Hematopoietic multipotent progenitor cell (in vitro differentiated cells): ENCODE measurements at places on chromosomes 1 and 21. TPM values are rescaled to one million over a fixed set of nuclear protein-coding genes. Genes with fewer than 3 reads are reported as not detected.

DNA sequence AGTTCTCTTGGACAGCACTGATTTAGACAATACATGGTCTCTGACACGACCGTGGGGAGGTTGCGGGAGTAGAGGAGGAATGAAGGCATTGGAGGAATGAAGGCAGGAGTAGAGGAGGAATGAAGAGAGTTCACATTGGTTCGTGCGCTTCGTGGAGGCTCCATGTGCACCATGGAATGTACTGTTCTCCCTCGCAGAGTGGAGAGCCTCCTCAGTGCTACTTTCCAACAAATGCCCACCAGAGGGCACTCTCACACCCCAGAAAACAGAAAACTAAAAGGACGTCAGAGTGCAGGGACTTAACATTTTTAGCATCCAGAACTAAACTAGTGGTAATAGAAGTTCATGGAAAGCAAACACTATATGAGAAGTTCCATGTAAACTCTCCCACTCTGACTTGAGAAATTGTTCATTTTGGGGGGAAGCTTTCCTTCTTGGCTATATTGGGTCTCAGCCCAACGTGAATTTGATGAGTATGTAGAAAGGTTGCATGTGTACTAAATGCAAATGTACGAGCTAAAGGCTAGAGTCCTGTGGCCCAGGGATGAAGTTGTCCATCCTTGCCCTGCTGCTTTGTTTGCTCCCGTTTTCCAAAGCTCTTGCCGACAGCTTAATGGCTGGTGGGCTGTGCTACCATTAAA is 211.6 kb downstream of the LMX1A start:
- DNase-seq = peak; percentile 31

DNA sequence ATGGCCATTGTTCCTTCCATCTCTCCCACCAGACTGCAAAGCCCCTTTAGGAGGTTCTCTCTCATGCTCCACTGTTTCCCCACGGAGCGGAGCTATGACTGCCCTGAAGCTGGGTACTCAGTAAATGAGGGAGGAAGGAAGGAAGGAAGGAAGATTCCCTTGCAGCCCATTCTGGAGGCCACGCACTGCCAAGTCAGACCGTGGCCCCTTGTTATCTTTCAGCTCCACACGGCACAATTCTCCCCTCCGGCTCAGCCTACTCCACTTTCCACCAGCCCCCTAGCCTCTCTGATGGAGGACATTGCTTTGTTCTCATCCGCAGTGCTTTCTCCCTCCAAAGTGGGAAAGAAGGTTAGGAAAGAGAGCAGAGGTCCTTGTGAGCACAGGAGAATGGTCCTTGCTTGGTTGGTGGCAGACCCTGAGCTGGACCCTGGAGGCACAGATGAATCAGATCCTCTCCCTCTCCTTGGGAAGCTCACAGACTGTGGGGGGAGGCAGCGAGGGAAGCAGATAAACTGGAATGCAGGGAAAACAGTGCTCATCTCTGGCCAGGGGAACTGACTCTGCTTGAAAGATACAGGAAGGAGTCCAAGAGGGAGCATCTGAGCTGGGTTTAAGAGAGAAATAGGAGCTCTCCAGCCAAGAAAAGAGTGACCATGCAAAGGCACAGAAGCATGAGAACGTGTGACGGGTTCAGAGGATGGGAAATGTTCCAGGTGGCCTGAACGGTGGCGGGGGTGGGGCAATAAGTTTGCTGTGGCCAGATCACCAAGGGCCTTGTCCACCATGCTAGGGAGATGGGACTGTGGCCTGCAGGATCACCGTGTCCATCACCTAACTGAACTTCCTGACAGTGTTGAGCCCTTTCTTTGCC is 52.6 kb downstream of the GLIS1 start:
- no peak for DNase-seq

GRCh38 chr1:100683448-100684349 is 35.8 kb upstream of the VCAM1 start:
- peak; percentile 16 for DNase-seq

DNA sequence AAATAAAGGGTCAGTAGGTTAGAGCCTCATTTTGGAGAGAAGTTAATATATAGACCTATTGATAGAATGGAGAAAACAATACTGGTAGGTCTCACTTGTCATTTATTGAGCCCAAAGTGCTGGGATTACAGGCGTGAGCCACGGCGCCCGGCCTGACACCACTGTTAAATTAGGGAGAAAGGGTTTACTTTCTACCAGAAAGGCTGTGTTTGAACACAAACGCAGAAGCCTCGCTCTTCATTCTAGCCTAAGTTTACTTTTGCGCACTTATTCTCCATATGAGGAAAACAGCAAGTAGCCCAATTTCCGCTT is 710 bp upstream of the PRPF3 start:
- DNase-seq = peak; percentile 3

DNA sequence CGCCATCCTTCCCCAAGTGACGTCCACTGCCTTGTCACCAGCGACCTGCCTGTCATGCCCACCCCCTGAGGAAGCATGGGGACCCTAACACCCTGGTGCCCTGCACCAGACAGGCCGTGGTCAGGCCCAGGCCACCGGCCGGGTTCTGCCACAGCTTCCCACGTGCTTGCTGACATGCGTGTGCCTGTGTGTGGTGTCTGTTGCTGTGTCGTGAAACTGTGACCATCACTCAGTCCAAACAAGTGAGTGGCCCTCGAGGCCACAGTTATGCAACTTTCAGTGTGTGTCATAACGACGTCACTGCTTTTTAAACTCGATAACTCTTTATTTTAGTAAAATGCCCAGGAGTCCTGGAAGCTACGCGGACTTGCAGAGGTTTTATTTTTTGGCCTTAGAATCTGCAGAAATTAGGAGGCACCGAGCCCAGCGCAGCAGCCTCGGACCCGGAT is 8.5 kb upstream of the CTRC start:
- no peak for DNase-seq

GRCh38 chr1:243313635-243314536 is 58.0 kb downstream of the SDCCAG8 start:
- no peak for DNase-seq

DNA sequence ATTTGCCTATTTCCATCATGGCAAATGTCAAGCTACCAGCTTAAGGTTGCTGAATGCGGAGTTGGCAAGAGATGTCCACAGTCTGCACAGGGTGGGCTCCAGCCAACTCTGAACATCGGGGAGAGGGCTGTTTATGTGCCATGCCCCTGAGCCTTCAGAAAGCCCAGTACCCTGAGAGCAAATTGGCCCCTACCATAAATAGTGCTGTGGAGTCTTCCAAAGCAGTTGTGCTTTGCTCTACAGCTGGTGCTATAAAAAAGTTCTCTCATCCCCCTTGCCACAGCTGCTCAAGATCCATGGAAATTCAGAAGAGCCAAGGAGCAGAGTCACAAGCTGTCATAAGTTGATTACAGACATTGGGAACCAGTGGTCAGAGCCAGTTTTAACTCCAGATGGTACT is 85.6 kb upstream of the CLDN14 start:
- no peak for DNase-seq

DNA sequence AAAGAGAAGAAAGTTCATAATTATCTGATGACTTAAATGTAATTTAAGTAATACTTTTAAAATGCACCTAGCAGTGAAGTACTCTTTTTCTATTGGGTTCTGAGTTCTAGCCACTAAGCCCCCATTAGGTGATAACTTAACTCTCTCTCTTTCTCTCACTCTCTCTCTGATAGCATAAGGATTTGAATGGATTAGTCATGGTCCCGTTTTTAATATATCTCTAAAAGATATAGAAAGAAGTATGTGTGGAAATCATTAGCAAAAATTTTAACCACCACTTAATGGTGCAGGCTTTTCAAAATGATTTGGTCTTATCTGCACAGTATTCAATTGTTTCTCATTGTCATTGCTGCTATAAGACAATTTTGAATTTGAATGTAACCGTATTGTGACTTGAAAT is 78.2 kb downstream of the RWDD3 start:
- DNase-seq = no peak

DNA sequence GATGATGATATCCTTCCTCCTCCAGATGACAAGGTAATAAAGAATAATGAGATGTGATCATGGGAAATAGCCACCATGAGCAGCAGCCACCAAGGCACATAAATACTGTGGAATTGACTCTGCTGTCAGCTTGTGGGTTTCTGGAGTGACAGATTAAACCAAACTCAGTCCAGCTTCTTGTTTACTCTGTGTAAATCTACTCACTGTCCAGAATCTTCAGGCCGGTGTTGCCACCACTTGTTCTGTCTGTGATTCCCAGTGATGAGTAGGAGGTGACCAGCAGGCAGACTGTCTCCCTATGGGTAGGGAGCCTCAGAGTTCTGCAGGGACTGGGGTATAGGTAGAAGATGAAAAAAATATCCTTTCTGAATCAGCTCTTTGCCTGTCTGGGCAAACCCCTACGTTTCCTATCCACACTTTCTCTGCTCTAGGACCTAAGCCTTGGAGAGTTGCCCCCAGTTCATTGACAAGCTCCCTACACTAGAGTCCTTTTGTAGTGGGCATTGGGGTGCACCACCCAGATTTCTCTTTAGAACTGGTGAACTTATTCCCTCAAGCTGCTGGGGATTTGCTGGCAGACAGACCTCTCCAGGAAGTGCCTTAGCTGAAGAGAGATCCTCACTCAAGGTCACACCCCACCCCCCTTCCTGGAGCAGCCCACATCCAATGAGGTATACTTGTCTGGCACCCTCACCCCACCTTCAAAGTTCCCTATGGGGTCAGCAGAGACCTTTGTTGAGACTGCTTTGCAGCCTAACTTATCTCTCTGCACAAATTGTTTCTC is 47.6 kb downstream of the ATP1A1 start:
- DNase-seq = no peak

DNA sequence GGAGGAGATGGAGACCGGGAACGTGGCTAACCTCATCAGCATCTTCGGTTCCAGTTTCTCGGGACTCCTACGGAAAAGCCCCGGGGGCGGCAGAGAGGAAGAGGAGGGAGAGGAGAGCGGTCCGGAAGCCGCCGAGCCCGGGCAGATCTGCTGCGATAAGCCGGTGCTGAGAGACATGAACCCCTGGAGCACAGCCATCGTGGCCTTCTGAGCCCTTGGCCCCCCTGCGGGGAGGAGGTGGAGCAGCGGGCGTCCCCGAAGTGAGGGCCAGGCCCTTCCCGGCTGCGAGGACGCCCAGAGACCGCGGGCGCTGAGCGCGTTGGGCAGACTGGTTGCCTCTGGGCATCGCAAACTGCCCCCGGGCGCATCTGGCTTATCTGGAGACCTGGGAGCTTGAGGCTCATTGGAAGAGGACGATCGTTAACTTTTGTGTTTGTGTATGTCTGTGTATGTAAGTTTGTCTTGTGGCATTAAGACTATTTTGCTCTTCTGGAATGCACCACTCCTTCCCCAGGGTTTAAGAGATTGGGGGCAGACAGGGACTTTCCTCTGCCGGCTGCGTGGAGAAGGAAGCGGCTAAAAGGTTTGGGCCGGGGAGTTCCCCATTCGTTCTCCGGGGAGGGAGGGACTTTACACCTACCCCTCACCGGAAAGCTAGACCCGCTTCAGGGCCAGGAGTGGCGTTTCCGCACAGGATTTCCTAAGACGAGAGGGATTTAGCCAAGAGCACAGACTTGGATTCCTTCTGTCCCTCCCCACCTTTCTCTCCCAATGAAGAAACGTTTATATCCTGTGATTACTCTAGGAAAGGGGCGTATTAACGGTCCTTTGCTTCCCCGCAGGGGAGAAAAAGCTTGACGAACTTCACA is 1.4 kb downstream of the IER5 start:
- peak; percentile 70 for DNase-seq

- DNase-seq = no peak
These were observed 7.9 kb downstream of the MYOG start for GRCh38 chr1:203077956-203078355.

- no peak for DNase-seq
These were observed 33.2 kb downstream of the SLC35D1 start for GRCh38 chr1:67020765-67021164.

DNA sequence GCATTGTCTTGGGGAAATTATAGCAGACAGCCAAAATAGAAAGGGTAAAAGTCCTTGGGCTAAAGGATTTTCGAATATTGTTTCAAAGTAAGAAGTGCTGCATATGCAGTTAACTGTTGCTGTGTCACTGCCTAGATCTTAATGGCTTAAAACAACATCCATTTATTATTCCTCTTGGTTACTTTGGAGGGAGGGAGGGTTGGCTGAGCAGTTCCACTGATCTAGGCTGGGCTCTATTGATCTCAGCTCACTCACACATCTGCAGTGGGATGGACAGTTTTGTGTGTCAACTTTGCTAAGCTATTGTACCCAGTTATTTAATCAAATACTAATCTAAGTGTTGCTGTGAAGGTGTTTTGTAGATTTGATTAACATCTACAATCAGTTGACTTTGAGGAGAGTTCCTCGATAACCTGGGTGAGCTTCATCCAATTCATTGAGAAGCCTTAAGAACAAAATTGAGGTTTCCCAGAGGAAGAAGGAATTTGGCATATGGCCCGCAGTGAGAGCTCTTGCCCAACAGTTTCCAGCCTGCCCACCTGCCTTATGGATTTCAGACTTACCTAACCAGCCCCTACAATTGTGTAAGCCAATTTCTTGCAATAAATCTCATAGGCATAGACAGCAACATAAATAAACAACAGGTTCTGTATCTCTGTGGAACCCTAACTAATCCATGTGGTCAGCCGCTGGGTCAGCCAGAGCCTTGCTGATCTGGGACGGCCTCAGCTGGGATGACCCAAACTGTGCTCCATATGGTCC is 187.3 kb downstream of the AK5 start:
- no peak for DNase-seq

GRCh38 chr1:20964540-20965484 is 177.7 kb upstream of the HP1BP3 start:
- DNase-seq = no peak

DNA sequence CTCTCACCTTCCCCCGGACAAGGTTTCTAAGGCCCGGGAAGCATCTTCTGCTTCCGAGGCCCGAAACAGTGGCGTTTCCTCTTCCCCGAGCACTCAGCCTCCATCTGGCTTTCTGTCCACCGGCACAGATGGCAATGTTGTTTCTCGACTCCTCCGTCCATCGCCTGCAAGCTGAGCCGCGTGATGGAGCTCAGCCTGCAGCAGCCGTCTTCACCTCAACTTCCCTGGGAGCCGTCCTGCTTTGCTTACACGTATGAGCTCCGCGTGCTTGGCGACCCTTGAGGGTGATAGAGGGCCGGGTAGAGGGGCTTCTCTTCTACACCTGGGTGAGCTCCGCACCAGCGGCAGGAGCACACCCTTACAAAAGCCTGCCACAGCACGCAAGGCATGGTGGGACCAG is 80.4 kb downstream of the AJAP1 start:
- no peak for DNase-seq

- no peak for DNase-seq
These were observed 2.4 kb upstream of the CEP350 start for GRCh38 chr1:179952186-179952585.

DNA sequence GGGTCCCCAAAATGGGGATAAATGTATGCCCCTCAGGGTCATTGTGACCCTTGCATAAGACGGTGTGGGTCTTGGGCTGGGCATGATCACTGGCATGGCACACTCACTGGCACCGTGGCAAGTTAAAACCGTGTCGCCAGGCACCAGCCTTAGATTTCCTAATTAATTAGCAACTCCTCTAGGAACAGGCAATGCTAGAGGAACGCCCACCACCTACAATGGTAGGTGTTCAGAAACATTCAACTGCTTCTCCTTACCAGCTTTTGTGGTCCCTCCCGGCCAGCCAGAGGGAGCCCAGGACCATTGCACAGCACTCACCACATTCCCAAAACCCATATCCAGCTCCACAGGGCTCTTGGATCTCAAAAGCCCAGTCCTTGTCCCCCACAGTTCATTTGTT is 36.4 kb downstream of the EPHA2 start:
- no peak for DNase-seq

CFAP74 gene
- not detected for total RNA-seq

TEX38 gene
- not detected for total RNA-seq

CHI3L2 gene
- 0.54 TPM for total RNA-seq

LCE2A gene
- not detected for total RNA-seq

CFHR2 gene
- total RNA-seq = not detected

MNDA gene
- total RNA-seq = 1.1 TPM

TTC13 gene
- total RNA-seq = 4.8 TPM

DCDC2B gene
- total RNA-seq = under 0.01 TPM

COL9A2 gene
- 1.1 TPM for total RNA-seq
